ENCODE measurements at places on chromosomes 16 and 17. TPM values are rescaled to one million over a fixed set of nuclear protein-coding genes. Genes with fewer than 3 reads are reported as not detected.

Gene FOXC2
- 70.4 TPM for total RNA-seq

Gene CCL22
- not detected for total RNA-seq

Gene ABCC6
- total RNA-seq: 1.5 TPM

Gene ASPA
- total RNA-seq: not detected

Gene CDH5
- not detected for total RNA-seq

Gene SYT17
- 0.46 TPM for total RNA-seq

Gene KCNJ18
- total RNA-seq: not detected

Gene RILP
- total RNA-seq: 1.8 TPM

Gene GAS2L2
- total RNA-seq: not detected

Gene APPBP2
- total RNA-seq: 51.1 TPM

Gene HES7
- total RNA-seq: 0.70 TPM

Gene FBXW10B
- 1.1 TPM for total RNA-seq

- no peak for DNase-seq
Measured at GRCh38 chr16:79137426-79137939, 463.1 kb downstream of the MAF start.

- no peak for DNase-seq
Measured at GRCh38 chr16:23821467-23821866, 14.3 kb upstream of the PRKCB start.

DNA sequence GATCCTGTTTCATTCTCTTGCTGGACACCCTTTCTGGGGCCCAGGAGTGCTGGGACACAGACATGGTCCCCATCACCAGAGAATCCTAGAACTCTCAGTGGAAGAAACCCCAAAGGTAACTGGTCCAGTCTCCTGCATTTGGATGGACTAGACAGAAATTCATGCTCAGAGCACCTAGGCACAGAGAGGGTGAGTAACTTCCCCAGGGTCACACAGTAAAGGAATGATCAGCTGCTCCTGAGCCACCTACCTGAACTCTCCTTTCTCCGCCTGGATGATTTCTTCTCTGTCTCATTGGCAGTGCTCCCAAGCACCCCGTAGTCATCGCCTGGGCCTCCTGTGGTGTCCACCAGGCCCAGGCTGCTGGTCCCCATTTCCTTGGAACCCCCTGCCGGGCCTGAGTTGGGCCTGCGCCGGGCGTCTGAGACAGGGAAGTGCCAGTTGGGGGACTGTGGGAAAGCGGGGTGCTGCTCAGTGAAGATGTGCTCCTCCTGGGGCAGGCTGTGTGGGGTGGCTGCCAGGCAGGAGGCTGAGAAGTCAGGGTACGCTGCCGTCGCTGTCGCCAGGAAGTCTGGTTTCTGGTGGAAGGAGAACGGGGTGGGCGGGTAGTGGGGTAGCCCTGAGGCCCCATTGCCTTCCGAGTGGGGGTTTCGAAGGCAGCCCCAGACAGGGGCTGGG is 767 bp downstream of the MEOX1 start:
- no peak for DNase-seq

DNA sequence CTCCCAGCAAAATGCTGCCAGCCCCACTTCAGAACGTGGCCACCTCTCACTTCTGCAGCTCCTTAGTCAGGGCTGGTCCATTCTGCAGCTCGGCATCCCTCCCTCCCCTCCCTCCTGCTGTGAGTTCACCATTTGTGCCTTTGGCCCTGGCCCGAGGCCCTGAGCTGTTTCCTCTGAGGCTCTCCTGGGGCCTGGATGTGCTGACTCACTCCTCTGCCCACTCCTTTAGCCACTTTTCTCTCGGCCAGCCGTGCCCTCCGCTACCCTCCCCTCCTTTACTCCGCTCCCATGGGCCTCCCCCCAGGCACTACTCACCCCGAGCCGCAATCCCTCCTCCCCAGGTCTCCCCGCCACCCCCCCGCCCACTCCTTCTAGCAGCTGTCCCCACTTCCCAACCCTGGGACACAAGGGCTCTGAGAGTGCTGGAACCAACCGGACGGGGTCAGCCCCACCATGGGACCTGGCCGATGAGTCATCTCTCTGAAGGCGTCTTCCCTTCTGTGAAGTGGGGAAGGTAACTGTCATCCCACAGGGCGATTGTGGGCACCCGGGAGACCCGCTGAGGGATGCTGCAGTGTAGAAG is 11.5 kb downstream of the KCNG4 start:
- no peak for DNase-seq

- no peak for DNase-seq
Measured at GRCh38 chr17:17624741-17625140, 33.2 kb upstream of the PEMT start.

- DNase-seq: no peak
Measured at GRCh38 chr17:48555258-48556228, 10.6 kb upstream of the HOXB2 start.

GRCh38 chr16:69040144-69040909 is 65.1 kb upstream of the HAS3 start:
- no peak for DNase-seq

DNA sequence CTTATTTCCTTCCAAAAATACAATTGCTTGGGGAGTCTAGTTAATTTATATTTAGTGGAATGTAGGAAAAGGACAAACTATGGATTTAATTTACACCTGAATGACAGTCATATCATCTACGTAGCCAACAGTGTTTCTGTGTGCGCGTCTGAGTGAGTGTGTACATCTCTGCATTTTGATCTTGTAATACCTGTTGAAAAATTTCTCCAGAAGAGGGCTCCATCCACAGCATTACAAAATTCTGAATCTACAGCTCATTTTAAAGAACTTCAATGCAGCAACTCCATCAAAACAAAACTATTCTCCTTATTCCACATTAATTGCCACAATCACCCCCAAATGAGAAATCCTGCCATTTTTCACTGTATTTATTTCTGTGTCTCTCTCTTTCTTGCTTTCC is 3.9 kb downstream of the CDH13 start:
- no peak for DNase-seq

GRCh38 chr16:20026361-20027072 is 47.2 kb downstream of the GPR139 start:
- no peak for DNase-seq

- DNase-seq: no peak
Measured at GRCh38 chr16:73231944-73232554, 184.1 kb upstream of the ZFHX3 start.

DNA sequence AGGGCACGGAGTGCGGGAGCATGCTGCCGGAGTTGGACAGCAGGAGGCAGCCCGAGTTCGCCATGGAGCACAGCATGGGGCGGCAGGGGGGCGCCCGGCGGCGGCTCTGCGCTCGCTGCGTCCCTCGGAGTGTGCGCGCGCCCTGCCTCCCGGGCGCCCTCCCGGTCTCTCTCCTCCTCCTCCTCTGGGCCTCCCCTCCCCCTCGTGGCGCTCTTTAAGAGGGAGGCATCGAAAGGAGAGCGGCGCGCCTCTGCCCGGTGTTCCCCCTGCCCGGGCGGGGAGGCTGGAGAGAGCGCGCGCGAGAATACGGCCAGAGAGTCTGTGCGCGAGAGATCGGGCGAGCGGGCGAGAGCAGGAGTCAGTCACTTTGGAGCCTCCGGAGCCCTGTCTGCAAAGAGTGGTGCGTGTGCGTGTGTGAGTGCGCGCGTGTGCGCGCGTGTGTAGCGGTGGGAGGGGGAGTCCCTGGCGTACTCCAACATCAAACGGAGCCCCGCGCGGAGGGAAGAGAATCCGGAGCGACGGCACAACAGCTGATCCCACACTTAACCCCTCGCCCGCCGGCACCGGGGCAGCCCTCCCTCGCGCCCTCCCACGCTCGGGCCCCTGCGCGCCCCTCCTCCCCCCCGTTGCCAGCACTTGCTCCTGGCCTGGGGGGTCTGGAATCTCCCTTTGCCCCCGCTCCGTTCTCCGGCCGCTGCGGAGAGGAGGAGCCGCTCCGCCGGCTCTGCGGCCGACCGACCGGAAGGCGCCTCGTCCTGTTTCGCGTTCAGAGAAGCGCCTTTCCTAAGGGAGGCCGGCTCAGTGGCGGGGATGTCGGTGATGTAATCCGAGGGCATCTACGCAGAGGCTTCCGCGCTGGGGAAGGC is 108.9 kb downstream of the ENGASE start:
- DNase-seq: no peak

DNA sequence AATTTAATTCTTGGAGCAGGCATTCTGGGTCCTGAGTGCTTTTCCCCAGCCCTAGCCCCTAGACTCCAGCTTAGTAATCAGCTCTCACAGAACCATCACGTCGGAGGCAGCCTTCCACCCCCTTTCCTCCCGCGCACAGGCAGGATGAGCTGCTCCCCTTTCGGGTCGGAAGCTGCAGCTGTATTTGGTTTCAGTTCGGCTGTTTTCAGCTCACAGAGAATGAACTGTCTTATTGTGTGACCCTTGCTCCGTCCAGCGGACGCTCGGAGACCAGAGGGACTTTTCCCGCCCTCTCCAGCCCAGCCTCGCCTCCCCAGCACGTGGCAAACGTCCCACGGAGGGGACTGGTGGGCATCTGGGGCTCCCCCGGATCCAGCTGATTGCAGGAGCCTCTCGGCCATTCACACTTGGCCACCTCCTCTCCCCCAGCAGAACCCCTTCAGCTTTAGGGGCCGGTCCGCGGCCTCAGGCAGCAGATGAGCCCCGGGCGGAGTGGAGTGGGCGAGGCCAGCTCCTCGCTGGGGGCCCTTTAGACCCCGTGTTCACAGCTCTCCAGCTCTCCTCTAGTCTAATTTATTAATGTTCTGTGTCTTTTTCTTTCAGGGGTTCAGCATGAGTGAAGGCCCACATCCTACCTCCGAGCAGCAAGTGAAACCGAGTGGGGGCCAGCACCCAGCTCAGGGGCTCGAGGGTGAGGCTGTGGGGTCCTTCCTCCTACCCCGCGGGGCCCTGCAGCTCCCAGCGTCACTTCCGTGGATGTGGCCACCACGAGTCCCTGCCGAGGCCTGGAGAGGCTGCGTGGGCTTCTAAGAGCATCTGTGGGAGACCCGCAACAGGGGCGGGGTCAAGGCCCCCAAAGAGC is 863 bp upstream of the UTS2R start:
- DNase-seq: peak; percentile 64

DNA sequence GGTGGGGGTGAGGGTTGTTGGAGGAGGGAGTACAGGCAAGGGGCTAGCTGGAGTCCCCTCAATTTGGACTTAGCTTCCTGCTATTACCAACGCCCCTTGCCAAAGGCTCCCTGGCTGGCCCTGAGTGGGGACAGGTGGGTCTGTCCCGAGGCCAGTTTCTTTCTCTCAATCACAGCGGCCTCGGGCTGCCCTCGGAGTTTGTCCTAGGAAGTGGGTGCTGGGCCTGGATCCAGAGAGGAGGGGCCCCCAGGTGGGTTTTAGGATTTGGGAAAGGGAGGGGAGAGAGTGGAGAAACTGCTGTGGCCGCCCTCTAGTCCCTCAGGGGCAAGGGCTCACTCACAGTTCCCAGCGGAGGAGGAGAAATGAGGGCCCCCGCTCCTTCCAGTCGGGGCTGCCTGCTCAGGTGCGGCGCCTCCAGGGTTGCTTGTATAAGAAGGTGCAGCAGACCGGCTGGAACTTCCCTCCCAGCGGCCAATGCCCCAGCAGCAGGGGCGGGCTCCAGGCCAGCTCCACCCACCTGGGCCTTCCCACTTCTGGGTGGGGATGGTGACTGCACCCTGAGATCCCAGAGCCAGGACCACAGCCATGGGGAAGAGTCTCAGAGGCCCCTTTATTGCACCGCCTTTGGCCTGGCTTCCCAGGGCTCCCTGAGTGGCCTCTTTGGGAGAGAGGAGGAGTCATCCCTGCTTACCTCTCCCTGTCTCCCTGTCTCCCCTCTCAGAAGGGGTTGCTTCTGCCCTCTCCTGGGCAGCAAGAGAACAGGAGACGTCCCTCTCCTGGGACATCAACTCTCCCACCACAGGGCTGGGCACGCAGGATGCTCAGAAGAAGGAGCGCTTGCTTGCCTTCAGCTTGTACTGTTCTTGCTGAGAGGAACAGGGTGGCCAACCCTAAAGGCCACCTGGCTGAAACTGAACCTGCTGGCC is 112.0 kb upstream of the SMURF2 start:
- no peak for DNase-seq

- DNase-seq: no peak
Measured at GRCh38 chr17:21372256-21372954, 3.8 kb upstream of the KCNJ12 start.

- DNase-seq: no peak
Measured at GRCh38 chr16:59259074-59259949, 525.2 kb upstream of the GOT2 start.

- DNase-seq: no peak
Measured at GRCh38 chr16:24543949-24544348, 4.6 kb downstream of the RBBP6 start.

GRCh38 chr16:89890200-89890599 is 16.8 kb downstream of the TCF25 start:
- no peak for DNase-seq

DNA sequence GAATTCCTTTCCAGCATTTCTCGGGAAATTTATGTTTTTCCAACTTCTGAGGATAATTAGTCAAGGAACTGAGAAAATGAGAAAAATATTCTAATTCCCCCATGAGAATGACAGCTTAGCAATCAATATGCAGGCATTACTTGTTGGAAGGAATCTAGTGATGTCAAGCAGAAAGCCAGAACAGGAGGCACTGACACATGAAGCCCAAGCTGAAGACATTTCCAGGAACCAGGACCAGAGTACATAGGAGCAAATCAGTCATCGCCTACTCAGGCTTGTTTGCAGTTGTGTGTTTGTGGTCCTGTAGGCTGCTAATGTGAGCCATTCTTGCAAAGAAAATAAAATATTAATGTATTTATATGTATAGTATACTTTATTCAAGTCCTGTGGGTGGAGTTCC is 89.7 kb downstream of the SALL1 start:
- DNase-seq: no peak

- no peak for DNase-seq
Measured at GRCh38 chr17:67452681-67453554, 75.8 kb downstream of the PITPNC1 start.

DNA sequence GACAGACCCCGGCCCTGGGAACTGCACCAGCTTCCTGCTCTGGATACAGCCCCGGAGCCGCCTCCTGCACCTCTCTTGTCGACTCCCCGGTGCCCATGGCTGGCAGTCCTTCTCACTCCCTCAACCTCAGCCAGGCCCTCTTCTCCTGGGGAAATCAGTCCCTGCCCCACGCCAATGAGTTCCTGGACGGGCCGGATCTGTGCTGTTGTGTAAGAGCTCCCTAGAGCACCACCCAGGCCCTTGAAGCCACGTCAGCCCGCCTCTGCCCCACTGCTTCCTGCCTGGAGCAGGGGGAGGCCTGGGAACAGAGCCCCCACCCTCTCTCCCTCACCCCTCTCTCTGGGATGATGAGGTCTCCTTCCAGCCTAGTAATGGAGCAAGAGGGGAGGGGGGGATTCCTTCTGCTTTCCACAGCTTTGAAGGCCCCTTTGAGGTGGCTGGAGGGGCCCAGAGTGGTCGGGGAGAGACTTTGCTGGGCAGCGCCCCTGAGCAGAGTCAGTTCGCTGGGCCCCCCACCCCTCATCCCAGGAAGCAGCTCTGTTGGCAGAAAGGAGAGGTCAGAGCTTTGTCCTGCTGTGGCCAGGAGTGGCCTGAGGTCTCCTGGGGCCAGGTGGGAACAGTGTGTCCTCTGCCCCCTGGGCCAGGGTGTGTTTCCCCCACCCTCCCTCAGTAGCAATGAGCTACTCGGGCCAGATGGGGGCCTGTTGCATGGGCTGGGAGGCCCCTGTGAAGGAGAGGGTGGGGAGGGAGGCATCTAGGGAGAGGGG is 3.8 kb downstream of the PRR29 start:
- DNase-seq: peak; percentile 89

GRCh38 chr16:31273676-31274075 is 13.9 kb downstream of the ITGAM start:
- DNase-seq: no peak

- DNase-seq: no peak
Measured at GRCh38 chr17:40399185-40399584, 18.5 kb downstream of the TOP2A start.

- no peak for DNase-seq
Measured at GRCh38 chr17:63700528-63701455, 867 bp upstream of the LIMD2 start.

GRCh38 chr17:54408731-54409130 is 491.9 kb upstream of the TOM1L1 start:
- DNase-seq: no peak

- no peak for DNase-seq
Measured at GRCh38 chr16:74186561-74186971, 110.0 kb upstream of the PSMD7 start.

All from chondrocyte (in vitro differentiated cells).